Stimulated activated CD8-positive, alpha-beta memory T cell treated with anti-CD3 and anti-CD28 coated beads, Interleukin-7, amount 100 ng/mL, for 4 hours (primary cell): ENCODE measurements at places on chromosomes 7 and 10.
A peak's percentile ranks its signal among the peaks of the same experiment; 100 is the strongest.

DNA sequence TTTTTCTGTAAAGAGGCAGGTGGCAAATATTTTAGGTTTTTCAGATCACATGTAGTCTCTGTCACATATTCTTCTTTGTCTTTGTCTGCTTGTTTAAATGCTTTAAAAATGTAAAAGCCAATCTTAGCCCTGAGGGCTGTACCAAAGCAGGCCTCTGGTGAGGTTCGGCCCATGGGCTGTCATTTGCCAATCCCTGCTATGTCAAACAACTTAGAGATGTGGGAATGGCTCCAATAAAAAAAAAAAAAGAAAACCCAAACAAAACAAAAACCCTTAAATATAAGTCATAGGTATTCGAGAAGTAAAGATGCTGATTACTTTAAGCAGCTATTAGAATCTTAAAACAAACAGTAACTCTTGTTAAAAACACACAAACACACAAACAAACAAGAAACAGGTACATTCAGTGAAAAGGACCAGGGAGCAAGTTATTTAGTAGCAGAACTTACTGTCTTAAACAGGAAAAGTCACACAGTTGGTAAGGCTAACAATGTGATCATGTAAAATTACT lies 61.4 kb upstream of the NAMPT start:
- DNase-seq: no peak

DNA sequence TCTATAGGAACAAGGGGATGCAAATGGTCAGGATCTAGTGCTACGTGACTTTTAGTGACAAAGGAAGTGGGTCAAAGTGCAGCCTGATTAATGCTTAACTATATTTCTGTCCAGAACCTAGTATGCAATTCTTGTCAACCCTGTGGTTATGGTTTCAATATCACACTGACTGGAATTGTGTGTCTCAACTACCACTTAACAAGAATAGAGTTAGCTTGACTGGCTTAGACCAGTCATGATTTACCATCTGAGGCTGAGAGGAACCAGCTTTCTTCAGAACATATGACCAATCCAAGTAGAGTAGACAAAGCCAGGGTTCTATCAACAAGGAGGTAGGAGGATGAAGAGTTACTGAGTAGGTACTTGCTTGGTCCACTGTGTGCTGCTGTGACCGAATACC lies 54.4 kb downstream of the MYPN start:
- DNase-seq: no peak

DNA sequence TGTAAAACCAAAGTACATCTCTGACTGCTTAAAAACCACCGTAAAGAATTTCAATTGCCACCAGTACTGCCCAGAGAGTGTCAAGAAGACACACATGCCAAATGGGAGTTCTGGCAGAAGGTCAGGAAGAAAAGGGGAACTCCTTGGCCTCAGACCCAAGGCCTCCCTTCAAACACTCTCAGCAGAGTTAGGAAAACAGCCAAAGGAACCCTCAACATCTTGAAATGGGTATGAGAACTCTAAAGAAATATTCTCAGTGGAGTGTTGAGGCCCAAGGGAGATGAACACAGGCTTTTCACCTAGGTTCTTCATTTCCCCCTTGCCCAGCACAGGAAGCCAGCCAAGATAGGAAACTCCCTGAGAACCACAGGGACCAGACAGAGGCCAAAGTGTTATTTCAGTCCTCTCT lies 96.1 kb upstream of the ASAH2 start:
- no peak for DNase-seq

DNA sequence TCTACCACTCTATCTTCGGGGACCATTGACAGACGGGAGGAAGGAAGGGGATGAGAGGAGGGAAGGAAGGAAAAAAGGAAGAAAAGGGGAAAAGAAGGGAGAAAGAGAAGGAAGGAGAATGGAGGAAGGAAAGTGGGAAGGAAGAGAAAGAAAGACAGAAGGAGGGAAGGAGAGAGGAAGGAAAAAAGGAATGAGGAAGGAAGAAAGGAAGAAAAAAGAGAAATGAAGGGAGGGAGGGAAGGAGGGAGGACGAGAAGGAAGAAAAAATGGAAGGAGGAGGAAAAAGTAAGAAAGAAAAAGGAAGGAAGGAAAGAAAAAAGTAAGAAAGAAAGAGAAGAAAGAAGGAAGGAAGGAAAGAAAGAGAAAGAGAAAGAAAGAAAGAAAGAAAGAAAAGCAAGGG lies 128.9 kb downstream of the ADARB2 start:
- DNase-seq: no peak

DNA sequence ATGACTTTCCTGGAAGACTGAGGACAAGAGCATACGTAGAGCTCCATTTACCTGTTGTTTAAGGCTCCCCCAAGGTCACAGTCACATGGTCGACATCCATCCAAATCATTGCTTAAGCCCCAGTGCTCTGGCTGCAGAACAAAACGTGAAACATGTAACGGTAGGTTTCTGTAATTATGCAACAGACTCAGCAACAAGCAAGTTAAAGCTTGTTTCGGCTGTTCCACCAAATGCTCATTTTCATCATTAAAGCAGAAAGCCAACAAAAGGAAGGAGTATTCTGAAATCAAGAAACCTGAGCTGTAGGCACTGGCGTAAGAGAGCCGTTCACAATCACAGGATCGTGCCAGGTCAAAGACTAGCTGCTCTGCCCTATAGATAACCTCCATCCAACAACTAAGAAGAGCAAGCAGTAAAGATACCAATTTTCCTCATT lies 30.0 kb downstream of the LAMB1 start:
- no peak for DNase-seq

DNA sequence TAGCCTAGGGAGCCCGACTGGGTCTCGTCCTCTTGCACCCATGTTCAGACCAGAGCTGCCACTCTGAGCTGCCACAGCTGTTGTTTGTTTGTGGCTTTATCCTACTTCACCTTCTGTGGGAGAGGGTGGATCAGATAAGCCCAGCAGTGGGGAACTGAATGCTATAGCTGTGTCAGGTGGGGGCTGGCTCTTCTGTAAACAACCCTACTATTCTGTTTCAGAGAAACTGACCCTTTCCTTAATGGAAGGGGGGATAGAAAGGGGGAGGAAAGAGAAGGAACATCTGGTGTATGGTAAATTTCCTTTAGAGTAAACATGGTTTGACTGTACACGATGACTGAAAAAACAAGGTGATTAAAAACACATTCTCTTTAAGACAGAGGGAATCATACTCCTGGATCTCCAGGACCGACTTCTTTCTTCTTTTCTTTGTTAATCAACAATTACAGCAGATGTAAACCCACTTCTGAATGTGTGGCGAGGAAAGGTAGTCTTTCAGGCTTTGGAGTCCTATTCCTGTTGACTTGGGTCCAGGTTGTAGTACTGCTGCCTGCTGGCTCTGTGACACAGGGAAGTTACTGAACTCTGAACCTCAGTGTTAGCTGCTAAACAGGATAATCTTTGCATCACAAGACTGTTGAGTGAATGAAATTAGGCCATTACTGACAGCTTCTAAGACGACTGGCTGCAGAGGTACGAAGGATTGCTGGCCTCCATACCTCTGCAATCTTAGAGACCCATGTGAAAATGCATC lies 6.0 kb downstream of the PRXL2A start:
- DNase-seq: no peak

- no peak for DNase-seq
These were observed 133.5 kb downstream of the GALNT11 start for GRCh38 chr7:152158801-152159587.

DNA sequence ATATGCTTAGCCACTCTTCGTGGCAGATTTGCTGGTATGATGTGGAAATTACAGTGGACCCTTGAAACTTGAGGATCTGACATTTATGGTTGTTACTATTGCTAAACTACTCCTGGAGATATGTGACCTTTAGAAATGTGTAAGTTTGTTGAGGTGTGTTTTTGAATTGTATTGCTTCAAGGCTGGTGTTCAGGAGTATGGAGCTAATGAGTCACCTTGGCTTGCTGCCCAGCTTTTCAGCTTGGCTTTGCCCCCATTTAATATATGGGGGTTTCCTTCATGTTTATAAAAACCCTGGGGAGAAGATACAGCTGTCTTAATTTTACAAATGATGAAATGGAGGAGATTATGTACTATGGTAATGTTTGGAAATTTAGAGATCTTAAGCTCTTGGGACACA lies 11.6 kb downstream of the HBP1 start:
- DNase-seq: peak; percentile 67

DNA sequence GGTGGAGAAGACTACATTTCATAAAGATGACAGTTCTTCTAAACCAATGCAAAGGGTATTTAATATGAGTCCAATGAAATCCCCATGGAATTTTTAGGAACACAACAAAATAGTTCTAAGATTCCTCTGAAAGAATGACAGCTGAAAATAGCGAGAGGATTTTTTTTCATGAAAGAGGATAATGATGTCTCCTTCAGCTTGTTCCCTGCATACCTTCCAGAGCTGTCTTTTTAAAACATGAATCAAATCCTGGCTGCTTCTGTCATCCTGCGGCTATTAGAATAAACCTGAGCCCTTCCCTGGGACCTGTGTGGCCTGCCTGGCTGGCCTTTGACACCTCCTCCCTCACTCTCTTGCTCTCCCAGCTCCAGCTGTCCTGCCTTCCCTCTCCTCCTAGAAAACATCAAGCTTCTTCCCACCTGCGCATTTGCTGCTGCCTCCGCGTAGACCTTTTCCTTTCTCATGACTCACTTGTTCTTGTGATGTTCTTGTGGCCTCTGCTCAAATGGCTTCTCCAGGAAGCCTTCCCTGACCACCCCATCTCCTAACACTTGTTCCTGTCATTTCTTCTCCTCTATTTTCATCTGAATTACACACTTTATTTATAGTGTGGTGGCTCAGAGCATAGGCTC lies 57.4 kb downstream of the EEPD1 start:
- DNase-seq: no peak

- no peak for DNase-seq
These were observed 3.8 kb downstream of the PTER start for GRCh38 chr10:16440396-16441133.

DNA sequence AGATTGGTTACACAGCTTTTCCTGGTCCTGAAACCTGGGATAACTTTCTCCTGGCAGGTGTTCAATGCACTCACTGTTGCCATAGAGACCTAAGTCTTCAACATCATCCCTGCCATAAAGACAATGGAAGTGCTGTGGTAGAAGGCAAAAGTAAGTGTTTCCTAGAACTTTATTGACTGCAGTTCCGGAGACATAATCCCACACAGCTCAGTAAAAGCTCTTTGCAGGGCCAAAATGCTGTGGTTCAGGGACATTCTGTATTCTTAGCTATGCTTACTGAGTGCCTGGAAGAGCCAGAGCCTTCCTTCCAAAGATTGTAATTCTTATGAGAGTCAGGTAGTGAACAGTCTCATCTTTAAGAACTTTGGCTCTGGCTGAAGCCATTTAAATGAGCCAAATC lies 5.3 kb downstream of the WIPF3 start:
- no peak for DNase-seq

DNA sequence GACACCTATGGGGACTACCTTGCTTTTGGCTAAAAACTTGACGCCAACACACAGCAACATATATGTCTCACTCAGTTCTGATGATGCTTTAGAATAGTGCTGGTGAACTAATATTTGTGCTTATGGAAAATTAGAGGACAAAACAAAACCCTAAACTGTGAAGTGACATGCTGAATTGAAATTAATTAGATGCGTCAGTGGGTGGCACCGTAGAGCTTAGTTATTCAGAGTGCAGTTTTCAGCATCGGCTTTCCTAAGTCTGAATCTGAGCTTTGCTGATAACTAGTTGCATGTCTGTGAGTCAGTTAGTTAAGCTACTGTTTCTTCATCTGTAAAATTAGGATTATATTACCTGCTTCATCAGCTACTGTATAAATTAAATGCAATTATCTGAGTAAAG lies 245.0 kb upstream of the SORCS1 start:
- DNase-seq: no peak

DNA sequence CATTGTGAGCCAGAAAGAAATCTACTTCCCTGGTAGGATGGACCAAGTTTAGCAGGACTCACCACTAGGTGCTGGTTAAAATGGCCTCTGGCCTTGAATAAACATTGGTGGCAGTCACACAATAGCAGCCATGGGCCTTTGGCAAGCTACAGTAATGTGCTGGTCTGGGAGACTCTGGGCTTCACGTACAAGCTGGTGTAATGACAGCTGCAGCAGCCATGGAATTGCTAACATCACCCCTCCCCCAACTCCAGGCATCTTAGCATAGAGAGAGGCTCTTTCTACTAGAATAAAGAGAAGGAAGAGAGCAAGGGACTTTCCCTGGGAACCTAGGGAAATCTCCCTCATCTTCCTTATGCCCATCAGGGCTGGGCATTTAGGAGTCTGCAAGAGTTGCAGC lies 205.1 kb upstream of the SEMA3A start:
- no peak for DNase-seq

- no peak for DNase-seq
These were observed 379.6 kb downstream of the TNS3 start for GRCh38 chr7:47202146-47202783.

DNA sequence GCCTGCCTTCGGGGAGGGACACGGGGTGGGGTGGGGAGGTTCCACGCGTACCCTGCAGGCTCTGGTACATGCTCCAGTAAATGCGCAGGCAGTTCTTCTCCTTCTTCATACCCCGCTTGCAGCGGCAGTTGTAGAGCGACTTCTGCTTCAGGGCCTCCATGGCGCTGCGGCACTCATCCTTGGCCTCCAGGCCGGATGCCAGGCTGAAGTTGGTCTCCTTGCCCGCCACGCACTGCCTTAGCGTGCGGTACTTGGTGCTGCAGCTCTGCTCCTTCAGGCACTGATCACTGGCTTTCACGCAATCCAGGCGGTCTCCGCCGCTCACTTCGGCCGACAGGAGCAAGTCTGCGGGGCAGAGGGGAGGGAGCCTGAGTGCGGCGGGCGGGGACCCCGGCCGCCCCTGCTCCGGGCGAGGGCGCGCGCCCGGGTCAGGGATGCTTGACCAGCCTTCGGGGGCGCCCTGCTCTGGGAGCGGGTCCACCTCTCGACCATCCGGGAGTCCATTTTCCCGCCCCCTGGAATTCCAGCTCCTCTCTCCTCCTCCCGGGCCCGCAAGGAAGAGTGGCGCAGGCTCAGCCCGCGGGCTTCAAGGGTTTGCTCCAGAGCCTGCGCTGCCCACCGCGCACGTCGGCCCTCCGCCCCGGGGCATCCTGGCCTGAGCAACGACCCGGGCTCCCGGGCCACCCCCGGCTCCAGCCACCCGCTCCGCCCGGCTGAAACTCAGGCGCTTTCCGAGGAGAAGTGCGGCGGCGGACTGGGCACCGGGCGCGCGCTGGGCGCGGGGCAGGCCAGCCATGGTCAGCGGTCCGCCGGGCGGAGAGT lies 2.0 kb downstream of the GFRA1 start:
- no peak for DNase-seq

DNA sequence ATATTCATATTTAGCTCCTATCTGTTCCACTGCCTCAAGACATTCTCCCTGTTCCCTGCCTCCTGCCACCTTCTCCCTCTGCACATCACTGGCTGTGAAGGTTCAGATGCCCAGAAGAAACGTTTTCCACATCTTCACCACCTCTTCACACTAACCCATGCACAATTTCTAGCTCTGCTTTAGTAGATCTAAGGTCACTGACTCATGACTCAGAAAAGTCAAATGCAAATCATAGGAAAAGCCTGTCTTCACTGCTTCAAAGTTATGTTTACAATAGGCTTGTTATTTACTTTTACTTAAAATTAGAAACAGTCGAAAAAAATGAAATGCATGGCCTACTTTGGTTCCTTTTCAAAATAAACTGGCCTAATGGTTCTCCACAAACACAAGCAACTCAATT lies 2.5 kb downstream of the SCRN1 start:
- no peak for DNase-seq

- DNase-seq: no peak
These were observed 69.8 kb downstream of the DIP2C start for GRCh38 chr10:619710-620109.
